ENCODE measurements at places on chromosomes 1 and 21.
A peak's percentile ranks its signal among the peaks of the same experiment; 100 is the strongest.

- no peak for DNase-seq
Measured at GRCh38 chr1:55572878-55573734, 357.9 kb upstream of the USP24 start.

DNA sequence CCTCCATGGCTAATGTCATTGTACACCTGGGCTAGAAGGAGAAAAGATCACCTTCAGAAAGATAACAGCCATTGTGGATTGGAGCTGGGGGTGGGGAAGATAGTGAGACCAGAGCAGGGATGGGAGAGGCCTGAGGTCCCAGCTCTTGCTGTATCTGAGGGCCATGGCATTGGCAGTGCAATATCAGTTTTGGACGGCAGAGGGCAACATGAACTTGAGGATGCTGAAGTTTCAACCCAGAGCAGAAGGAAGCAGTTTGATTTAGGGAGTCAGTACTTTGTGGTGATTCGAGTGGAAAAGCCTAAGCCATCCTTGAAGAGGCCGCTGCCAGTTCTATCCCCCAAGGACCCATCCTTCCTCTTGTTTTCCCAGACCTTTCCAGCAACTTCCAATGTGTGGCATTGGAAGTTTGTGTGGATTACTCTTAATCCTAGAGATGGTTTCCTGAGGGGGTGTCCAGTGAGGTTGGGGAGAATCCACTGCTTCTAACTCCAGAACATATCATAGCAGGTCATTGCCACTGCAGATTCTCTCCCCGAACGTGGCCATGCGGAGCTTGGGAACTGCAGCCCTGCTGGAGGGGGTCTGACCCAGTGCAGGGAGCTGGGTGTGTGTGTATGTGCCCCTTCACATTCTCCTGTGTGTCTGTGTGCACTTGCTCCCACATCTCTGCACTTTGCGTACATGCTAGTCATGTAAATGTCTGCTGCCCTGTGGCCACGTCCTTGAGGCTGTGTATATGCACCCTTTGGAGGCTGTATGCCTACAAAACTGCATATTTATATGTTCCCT, 24.1 kb downstream of the SLC26A9 start:
- DNase-seq: peak; percentile 79

DNA sequence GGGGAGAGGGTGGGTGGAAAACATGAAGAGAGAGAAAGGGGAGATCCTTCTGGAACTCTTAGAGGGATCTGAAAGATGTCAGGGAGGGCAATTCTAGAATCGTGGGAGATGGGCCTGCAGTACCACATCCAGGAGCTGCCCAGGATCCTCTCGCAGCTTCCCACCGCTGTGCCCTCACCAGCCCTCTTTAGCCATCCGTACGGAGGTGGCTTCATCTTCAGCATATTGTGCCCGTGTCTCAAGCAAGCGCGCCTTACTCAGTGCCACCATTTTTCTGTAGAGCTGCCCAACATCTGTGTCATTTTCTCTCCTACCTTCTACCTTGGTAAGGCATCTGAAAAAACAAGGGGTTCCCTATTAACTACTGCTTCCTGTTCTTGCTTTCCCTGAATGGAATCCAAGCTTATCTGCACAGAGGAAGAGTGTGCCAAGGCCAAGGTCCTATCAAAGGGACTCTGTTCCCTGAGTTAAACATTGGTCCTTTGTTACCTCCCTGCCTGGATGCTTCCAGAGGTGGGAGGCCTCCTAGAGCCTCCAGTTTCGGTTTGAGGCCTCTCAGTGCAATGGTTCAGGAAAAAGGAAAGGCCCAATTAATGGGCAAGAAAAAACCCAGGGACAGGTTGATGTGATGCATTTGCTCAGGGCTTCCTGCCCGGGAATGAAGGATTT, 23.2 kb downstream of the C1orf116 start:
- DNase-seq: no peak

GRCh38 chr1:228241259-228241658, 33.4 kb downstream of the OBSCN start:
- no peak for DNase-seq

- DNase-seq: peak; percentile 91
Measured at GRCh38 chr1:166489670-166490436, 323.1 kb upstream of the FAM78B start.

DNA sequence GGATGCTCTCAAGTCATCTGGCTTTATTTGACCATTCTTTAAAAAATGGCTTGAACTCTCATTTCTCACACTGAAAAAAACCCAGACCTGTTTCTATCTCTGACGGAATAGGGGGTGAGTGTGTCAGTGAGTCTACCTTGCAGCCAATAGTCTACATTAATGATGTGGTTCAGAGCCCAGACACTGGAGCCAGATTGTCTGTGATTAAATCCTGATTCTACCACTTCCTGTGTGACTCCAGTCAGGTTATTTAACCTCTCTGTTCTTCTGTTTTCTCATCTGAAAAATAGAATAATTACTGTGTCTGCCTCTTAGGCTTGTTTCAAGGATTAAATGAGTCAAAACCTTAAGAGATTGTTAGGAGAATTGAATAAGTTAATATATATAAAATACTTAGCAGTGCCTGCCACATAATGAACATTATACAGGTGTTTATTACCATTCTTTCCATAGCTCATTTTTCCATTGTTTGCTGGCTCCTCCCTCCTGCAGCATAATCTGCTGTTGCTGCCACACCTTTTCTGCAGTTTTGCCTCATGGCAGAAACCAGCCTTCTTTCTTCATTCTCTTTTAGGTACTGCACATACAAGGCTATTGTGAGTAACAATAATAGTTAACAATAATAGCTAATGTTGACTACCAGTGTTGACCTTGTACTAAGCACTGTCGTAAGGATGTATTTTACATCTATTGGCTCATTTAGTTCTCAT, 157.6 kb upstream of the IVNS1ABP start:
- DNase-seq: no peak

GRCh38 chr1:210653771-210654170, 325.1 kb downstream of the HHAT start:
- peak; percentile 36 for DNase-seq

DNA sequence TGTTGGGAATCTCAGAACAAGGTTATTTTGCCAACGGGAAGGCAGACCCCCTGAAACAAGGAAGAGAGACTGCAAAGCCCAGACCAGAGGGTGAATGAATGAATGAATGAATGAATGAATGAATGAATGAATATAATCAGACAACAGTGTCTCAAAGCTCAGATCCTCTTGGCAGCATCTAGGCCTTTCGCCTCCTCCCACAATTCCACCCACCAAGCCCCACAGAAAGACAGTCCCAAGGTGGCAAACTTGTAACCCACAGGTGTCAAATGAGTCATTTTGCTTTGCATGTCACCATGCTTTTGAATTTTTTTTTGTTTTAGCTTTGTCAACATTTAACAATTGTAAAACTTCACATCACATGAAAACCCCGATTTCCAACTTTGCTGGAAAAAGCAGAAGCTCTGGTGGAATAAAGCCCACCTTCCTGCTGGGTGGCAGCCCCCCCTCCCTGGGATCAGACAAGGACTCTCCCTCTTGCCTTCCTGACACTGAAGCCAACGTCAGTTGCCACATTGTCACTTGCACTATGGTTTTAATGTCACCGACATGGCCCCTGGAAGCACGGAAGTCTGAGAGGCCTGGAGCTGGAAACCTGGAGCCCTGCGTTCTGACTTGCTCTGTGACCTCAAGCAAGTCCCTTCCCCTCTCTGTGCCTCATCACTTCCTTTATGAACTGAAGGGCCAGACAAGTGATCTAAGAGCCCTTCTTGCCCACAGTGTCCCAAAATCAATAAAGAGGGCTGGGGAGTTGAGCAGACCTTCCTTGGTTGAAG, 134.6 kb upstream of the RUNX3 start:
- DNase-seq: no peak

- no peak for DNase-seq
Measured at GRCh38 chr1:28902738-28903137, 11.6 kb upstream of the EPB41 start.

- DNase-seq: no peak
Measured at GRCh38 chr1:199811163-199811562, 216.3 kb upstream of the NR5A2 start.

- DNase-seq: no peak
Measured at GRCh38 chr1:158124034-158124433, 56.7 kb upstream of the CD1D start.

Measured in H4 (cell line).